ENCODE measurements at places on chromosomes 2 and 18. TPM values are rescaled to one million over a fixed set of nuclear protein-coding genes. Genes with fewer than 3 reads are reported as not detected.

DNA sequence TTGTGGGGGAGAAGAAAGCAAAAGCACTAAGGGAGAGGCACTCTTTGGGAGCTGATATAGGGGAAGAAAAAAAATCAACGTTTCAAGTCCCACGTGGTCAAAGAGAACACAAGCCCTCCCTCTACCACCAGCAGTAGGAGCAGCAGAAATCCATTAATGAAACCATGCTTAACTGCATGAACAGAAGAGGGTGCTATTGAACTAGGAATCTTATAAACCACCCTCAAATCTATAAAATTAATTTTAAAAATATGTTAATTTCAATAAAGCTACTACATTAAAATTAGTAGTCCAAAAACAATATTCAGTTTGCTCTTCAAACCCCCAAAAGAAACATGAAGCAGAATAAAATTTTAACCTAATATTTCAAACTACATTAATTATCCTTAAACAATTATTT is 147.8 kb downstream of the TMEM18 start:
- peak; percentile 18 for DNase-seq

GRCh38 chr2:84115173-84115857 is 343.8 kb downstream of the SUCLG1 start:
- DNase-seq, result no peak

GRCh38 chr2:130966149-130966774 is 127.0 kb downstream of the FAM168B start:
- DNase-seq, result no peak

DNA sequence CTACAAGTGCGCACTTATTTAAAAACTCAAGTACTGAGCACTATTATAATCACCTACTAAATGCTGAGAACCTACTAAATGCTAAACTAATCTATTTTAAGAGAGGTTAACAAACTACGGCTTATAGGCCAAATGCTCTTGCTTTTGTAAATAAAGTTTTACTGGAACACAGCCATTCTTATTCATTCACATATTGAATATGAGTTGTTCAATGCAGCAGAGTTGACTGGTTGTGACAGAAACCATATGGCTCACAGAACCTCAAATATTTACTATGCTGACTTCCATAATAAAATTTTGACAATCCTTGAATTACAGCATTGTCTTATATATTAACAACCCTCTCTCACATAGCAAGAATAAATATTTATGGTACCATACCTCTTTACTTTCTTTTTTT is 103.2 kb downstream of the ZNF521 start:
- DNase-seq, result no peak

- DNase-seq, result peak; percentile 33
Measured at GRCh38 chr2:174985614-174986013, 19.6 kb downstream of the CHN1 start.

- no peak for DNase-seq
Measured at GRCh38 chr2:8679827-8680731, 1.8 kb upstream of the ID2 start.

The CYP27C1 gene
- total RNA-seq, result 0.05 TPM

The TUBA4B gene
- total RNA-seq, result not detected

The MAP3K19 gene
- total RNA-seq, result not detected

GRCh38 chr2:104572834-104573233 is 281.1 kb upstream of the POU3F3 start:
- no peak for DNase-seq

The NPPC gene
- not detected for total RNA-seq

- no peak for DNase-seq
Measured at GRCh38 chr2:31060397-31060796, 77.8 kb downstream of the GALNT14 start.
